ENCODE measurements at places on chromosomes 7 and 10.
A peak's percentile ranks its signal among the peaks of the same experiment; 100 is the strongest.

DNA sequence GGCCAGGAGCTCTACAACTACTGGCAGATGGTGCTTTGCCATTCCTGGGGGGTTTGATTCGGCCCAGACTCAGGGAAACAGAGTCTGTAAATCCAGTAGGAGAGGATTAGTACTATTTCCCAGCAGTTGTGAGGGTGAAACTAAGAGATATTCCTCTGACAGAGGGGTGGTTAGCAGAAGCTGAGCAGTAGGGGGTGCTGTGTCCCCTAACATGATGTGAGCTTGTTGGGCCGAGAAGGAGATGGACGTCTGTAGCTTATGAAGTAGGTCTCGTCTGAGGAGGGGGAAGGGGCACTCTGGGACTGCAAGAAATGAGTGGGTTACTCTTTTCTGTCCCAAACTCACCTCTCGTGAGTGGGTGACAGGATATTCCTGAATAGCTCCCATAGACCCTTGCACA is 179.2 kb upstream of the MBL2 start:
- DNase-seq, result no peak

- DNase-seq, result no peak
Measured at GRCh38 chr7:125412890-125413665, 483.5 kb upstream of the POT1 start.

- DNase-seq, result no peak
Measured at GRCh38 chr7:9022456-9022855, 589.0 kb downstream of the NXPH1 start.

- no peak for DNase-seq
Measured at GRCh38 chr7:88647825-88648224, 111.7 kb upstream of the ZNF804B start.

DNA sequence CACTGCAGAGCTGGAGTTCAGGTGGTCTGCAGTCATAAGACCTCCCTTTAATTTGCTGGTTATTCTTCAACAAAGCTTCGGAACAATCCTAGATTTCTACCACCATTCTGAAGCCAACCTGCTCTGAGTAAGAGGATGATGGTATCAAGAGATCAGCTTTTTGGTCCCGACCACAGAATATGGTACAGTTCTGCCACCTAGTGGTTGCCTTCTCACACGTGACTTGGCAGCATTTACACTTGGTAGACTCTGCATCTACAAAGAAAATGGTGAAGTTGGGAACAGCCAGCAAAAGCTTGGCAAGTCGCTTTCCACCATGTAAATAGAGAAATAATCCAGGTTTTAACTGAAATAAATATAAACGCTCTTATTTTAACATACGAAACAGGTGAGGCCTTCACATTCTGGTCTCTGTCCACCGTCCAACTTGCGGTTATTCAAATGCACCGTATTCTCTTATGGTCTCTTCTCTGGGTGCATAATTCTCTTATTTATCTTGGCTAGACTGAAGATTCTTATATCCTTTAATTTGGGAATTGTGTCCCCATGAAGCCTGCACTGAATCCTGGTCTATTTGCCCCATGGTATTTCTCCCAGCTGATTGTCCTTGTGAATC is 173.9 kb upstream of the GRM3 start:
- peak; percentile 5 for DNase-seq

DNA sequence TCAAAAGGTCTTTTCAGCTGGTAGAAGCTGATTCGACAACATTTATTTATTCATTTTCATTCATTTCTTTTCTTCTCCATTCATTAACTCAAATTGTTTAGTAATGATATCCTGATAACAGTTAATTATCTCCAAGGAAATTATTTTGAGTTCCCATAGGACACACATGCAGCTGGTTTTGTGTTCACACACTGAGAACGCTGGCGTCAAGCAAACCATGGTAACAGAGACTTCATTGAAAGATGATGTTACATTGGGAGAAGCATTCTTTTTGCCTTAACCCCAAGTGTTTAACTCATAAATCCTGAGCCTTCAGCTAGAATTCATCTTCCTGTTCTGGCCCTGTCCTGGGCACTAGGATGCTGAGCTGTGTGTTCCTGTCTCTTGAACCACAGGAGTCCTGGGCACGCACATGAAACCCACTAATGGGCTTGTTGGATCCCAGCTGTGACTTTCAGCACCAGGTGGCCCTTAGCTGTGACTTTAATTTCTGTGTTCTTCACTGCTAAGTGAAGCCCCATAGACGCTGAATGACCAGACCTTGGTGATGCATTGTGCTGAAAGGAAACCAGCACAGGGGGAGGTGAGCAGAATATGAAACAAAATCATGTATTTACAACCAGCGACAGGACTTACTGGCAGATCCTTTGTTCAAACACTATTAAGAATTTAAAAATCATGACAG is 121.5 kb upstream of the PRSS58 start:
- DNase-seq, result no peak

- no peak for DNase-seq
Measured at GRCh38 chr7:72334066-72334465, 78.1 kb downstream of the CALN1 start.

- DNase-seq, result no peak
Measured at GRCh38 chr10:27531336-27531847, 27.3 kb downstream of the RAB18 start.

- no peak for DNase-seq
Measured at GRCh38 chr7:341841-342638, 52.1 kb downstream of the FOXL3 start.

Measured in NCI-H1436 treated with DMSO at 0.1 percent for 48 hours (cell line).